Stimulated activated CD4-positive, alpha-beta T cell treated with anti-CD3 and anti-CD28 coated beads, Interleukin-4, amount 100 ng/mL, for 1 hour (primary cell): ENCODE measurements at places on chromosomes 12 and 14.
A peak's percentile ranks its signal among the peaks of the same experiment; 100 is the strongest.

DNA sequence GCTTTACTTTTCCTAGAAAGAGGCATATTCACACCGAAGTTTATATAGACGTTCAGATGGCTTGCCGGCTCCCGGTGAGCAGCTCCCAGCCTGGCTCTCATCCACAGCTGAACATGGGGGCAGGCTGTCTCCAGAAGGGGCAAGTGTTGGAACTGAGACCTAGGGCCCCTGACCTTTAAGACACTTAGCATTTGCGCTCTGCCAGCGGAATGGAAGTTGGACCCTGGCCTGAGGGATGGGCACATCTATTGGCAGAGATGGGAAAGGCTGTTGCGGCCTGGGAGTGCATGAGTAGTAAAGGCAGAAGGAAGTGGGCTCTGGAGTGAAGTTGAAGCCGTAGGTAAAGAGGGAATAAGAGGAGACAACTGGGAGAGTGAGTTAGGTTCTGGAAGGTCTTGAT is 54.2 kb upstream of the TSPAN9 start:
- DNase-seq = no peak

- DNase-seq = peak; percentile 55
These were observed 89.8 kb downstream of the BTG1 start for GRCh38 chr12:92055877-92056276.

DNA sequence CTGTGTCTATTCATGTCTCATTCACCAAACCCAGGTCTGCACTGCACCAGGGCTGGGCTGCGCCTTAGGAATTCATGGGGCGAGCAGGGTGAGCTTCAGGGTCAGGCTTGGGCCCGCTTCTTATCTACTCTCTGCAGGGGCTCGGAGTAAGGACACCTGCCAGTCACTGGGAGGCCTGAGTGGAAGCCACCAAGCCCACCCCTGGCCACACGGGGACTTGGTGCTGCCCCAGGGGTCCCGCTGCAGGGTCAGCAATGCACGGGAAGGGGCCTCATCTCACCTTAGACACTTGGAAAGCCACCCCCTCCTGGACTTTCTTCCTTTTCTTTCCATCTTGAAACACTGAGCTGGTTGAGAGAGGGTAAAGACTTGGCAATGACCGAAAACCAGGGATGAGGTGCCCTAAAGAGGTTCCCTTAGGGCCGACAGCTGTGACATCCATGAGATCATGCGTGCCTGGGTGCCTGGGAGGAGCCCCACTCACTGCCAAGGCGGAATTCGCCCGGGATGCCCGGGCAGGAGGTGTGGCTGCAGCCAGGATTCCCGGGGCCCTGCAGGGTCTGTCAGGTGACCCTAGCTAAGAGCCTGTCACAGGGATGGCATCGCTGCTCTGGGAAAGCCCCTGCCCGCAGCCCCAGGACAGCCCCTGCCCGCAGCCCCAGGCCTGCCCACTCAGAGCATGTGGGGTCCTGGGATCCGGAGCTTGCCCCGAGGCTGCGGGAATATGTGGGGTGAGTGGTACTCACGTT is 45.5 kb upstream of the EML1 start:
- DNase-seq = no peak

DNA sequence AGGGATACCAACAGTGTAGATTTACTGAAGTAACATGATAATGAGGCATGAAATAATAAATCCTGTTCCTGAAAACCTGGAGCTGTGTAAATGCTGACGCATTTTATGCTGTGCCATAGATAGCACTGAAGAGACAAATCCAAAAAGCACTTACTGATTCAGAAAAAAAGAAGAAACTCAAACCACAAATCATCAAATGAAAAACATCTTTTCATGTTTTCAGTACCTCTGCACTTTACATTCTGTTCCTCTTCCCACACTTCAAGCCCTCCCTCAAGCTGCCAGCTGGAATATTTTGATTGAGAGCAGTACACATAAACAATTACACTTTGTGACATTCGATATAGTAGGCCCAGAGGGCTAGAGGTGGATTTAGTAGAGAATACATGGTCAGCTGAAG is 362.3 kb downstream of the NAV3 start:
- DNase-seq = no peak

- DNase-seq = no peak
These were observed 57.9 kb upstream of the CCDC91 start for GRCh38 chr12:28132398-28132797.

DNA sequence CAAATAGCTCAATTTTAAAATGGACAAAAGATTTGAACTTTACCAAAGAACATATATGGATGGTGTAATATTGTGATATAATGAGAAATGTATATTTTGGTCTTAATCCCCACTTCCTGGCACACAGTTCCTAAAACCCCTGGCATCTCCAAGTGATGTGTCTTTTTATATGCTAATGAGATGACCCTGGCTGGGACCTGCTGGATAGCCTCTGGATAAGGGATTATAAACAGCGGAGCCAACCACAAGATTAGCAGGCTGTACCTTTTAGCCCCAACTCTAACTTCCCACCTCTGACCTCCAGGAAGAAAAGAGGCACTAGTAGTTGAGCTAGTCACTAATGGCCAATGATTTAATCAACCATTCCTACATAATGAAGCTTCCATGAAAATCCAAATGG is 130.0 kb downstream of the DPF3 start:
- DNase-seq = no peak

DNA sequence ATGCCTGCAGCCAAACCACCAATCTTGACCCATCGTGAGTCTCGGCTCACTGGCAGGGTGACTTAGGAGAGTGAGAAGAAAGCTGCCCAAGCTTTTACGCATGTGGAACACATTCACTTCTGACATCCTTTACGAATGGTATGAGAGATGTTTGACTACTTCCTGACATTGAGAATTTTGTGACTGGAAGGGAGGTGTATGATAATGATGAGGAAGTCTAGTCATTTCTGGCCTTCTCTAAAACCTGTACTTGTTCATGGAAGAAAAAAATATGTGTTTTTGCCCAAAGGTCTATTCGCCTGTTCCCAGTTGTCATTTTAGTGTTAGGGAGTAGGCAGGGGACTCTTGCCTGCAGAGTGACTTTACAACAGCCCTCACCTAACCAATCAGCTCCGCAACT is 227.2 kb upstream of the ATP2B1 start:
- DNase-seq = no peak

GRCh38 chr12:46661110-46661845 is 164.5 kb downstream of the SLC38A4 start:
- no peak for DNase-seq

DNA sequence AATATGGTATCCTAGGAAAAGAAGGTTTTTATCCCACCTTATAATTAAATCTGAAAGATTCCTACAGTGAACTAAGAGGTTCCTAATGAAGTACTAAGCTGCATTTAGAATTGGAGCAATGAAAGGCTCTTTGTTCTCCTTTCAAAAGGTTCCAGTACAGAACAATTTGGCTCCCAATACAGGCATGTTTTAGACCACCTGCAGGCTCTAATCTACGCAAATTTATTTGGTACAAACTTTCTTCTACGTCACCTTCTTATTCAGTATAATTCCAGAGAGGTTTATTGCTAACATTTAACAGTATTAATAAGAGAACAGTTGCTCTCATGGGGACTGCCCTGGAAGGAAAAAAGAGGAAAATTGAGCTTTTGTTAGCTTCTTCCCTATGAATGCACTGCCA is 37.6 kb upstream of the SLCO1C1 start:
- DNase-seq = no peak

DNA sequence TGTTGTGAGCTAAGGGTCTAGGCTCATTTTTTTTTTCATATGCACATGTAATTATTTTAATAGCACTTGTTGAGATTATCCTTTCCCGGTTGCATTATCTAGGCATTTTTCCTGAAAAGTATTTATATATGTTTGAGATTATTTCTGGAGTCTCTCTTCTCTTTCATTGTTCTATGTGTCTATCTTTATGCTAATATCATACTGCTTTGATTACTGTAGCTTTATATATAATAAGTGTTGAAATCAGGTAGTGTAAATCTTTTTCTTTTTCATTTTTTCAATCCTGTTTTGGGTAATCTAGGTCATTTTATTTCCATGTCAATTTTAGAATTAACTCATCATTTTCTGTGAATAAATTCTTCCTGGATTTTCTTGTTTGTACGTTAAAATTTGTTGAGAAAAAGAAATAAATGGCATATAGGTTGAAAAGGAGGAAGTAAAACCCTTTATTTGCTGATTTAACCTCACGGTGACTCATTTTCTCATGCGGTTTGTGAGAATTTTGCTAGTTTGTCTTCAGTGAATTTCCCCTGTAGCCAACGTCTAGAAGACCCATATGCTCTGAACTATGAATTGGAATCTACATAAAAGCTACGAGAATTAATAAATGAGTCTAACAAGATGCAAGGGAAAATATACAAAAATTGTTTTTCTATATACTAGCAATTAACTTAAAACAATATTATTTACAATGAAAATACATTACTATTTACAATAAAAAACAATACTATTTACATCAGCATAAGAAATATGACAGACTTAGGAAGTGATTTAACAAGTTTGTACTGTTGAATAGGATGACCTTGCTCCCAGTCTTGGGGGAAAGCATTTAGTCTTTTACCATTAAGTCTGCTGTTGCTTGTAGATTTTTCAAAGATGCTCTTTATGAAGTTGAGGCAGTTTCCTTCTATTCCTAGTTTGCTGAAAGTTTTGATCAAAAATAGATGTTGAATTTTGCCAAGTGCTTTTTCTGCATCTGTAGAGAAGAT is 105.0 kb downstream of the SNAPC1 start:
- DNase-seq = no peak

DNA sequence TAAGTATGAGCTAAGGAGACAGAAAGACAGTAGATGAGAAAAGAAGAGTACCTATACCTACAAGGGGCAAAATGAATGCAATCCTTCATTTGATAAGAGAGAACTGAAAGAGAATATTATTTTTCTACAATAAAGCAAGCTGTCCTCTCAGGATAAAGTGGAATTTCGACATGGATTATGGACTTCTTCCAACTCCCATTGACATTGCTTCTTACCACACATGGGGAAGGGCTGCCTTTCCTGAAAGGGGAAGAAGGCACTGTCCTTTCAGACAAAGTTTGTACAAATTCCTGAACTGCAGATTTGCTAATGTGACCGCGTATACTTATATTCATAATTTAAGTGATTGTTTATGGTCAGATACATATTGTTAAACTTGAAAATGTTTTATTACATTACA is 4.3 kb upstream of the HEBP1 start:
- no peak for DNase-seq

DNA sequence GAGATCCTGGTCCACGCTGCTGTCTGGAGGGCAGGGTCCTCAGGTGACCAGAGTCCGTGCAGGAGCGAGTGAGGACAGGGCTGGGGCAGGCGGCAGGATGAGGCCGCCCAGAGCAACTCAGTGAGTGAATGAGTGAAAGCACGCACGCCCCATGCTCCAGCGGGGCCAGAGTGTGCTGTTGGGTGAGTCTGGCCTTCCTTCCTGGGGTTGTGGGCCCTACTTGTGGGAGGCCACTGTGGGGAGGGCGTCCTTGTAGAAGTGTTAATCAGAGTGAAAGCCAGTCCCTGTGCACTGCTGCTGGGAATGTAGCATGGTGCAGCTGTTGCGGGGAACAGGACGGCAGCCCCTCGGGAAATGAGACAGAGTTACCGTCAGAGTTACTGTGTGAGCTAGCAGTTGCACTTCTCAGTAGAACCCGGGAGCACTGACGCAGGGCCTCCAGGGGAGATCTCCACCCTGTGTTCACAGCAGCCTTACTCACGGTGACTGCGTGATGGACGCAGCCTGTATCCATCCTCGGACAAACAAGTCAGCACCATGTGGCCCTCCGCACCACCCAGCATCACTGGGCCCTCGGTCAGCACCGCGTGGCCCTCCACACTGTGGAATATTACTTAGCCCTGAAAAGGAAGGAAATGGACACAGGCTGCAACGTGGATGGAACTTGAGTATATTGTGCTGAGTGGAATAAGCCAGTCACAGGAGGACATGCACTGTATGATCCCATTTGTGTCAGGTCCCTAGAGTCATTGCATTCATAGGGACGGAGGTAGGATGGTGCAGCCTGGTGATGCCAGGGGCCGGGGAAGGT is 22.1 kb downstream of the PACS2 start:
- DNase-seq = no peak

DNA sequence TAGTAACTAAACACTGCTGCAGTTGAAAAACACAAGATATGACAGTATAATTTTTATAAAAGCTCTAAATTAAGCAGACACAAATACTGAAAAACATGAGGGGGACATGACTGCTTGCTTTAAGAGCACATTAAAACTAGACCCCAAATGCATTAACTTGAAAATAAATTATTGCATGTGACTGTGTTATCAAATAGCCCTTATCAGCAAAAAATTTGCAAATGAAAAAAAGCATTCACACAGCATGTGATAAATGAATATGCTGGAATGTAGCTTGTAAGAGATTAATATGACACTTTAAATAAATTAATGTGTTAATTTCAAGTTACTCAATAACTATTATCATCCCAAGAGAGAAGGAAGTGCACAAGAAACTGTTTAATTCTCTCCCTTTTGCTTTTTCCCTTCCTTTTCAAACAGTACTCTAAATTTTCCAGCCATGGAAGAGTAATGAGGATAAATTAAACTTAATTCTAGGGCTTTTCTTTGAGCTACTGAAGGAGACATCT is 1422.1 kb upstream of the FLRT2 start:
- no peak for DNase-seq
